Stimulated activated CD4-positive, alpha-beta T cell treated with anti-CD3 and anti-CD28 coated beads, TNF-alpha, amount 100 ng/mL, for 24 hours (primary cell): ENCODE measurements at places on chromosomes 16 and 17.

- no peak for DNase-seq
Observed at GRCh38 chr16:56777001-56777400, 47.1 kb downstream of the NUP93 start.

DNA sequence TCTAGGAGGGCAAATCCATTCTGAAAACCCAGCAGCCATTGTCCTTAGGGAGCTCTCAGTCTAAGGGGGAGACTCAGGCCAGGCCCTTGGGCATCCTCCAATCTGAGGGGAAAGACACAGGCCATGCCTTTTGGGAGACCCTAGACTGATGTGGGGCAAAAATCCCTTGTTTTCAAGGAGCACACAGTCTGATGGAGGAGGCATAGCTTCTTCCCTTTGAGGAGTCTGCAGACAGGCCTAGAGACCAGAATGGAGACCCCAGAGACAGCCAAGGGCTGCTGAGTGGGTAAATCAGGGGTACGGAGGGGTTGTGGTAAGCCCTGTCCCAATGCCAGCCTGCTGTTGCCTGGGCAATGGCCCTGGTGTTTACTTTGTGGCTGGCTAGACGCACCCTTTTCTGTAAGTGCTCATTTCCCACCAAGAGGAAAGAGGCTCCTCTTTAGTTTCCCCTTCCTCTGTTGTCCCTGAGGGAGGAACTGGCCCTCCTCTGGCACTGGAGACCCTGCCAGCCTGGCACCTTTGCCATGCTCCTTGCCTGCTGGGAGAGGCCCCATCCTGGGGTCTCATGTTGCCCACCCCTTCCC lies 19.3 kb downstream of the ARHGAP23 start:
- DNase-seq = no peak

GRCh38 chr17:75652934-75653549 lies 13.9 kb downstream of the RECQL5 start:
- DNase-seq = no peak

GRCh38 chr17:6583411-6583810 lies 27.1 kb upstream of the PITPNM3 start:
- no peak for DNase-seq

GRCh38 chr16:84489131-84489530 lies 15.3 kb downstream of the MEAK7 start:
- no peak for DNase-seq

- no peak for DNase-seq
Observed at GRCh38 chr16:11163761-11164261, 92.2 kb downstream of the SOCS1 start.

- DNase-seq = peak; percentile 32
Observed at GRCh38 chr17:17749921-17750320, 68.7 kb downstream of the RAI1 start.

DNA sequence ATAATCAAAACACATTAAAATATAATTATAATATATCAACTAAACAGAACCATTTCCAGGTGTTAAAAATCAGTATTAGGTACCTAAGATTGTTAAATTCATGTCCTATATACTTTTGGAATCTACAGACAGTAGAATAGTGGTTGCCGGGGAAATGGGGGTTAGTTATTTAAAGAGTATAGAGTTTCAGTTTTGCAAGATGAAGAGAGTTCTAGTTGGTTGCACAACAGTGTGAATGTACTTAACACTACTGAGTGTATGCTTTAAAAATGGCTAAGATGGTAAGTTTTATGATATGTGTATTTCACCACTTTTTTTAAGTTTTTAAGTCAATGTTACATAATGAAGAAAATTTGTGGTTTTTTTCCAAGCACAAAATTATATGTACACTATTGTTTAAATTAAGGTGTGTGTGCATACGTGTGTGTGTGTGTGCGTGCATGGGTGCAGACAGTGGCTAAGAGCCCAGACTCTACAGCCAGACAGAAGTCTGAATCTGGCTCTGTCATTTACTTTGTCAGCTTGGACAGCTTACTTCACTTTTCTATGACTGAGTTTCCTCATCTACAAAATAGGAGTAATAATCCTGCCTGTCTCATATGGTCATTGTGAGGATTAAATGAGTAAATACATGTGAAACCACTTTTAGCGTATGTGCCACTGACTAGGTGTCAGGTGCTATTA lies 25.3 kb upstream of the PHAF1 start:
- DNase-seq = no peak

GRCh38 chr16:952321-952720 lies 18.5 kb downstream of the LMF1 start:
- DNase-seq = no peak

GRCh38 chr17:1060991-1061390 lies 64.1 kb downstream of the TIMM22 start:
- DNase-seq = no peak

GRCh38 chr17:62802561-62803205 lies 5.4 kb downstream of the MARCHF10 start:
- DNase-seq = no peak

GRCh38 chr16:49502136-49502881 lies 128.7 kb downstream of the C16orf78 start:
- no peak for DNase-seq

GRCh38 chr16:78879011-78879410 lies 721.5 kb downstream of the MAF start:
- DNase-seq = no peak

- no peak for DNase-seq
Observed at GRCh38 chr16:12337871-12338655, 361.5 kb downstream of the SNX29 start.

- DNase-seq = no peak
Observed at GRCh38 chr17:58757162-58757613, 1.5 kb downstream of the PPM1E start.

DNA sequence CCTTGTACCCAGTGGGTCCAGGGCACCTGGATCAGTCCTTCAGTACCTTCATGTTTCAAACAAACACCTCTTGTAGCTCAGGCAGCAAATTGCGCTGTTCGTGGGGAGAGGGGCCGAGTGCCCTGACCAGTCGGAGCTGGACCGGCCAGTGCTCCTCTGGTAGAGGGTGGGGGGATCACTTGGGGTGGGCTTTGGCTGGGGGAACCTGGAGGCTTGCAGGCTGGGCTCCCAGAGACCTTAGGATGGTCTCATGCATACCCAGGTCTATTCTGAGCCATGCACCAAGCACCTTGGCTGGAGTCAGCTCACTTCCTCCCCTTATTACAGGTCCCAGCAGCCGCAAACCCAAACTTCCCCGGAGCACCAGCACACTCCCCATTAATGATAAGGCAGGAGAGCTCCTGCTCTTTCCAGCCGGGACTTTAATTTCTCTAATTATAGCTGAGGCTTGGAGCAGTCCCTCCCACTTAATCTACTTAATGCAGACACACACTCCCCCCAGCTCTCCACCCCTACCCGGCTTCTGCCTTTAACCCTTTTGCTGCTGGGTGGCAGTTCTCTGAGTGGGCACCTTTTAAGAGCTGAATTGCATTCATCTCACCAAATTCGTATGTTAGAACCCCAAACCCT lies 26.3 kb upstream of the MGAT5B start:
- DNase-seq = no peak

DNA sequence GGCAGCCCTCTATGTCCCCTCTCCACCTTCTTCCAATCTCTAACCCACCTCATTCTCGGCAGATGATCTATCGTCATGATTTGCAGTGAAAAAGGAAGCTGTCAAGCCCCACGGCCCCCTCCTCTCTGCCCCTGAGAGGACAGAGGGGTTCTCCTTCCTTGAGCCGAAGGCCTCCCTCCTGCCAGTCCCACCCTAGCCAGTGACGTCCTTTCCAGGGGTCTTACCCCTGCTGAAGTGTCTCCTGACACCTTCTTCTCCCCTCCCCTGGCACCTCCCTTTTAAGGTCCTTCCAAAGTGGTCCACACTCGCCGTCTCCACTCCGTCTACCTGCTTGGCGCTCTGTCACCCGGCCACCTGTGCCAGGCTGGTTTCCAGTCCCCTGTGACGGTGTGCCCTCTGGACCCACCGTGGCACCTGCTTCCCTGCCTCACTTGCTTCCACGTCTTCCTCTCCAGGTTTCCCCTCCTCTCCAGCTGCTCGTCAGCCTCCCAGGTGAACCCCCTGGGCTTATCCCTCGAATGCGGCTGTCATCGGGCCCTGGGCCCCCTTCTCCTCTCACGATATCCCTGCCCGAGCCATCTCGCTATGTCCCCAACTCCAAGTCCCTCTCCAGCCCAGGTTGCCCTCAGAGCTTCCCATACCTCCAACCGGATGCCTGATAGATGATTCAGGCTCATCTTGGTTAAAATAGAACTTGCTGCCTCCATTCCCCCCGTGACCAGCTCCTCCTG lies 5.7 kb downstream of the CCDC102A start:
- DNase-seq = no peak

DNA sequence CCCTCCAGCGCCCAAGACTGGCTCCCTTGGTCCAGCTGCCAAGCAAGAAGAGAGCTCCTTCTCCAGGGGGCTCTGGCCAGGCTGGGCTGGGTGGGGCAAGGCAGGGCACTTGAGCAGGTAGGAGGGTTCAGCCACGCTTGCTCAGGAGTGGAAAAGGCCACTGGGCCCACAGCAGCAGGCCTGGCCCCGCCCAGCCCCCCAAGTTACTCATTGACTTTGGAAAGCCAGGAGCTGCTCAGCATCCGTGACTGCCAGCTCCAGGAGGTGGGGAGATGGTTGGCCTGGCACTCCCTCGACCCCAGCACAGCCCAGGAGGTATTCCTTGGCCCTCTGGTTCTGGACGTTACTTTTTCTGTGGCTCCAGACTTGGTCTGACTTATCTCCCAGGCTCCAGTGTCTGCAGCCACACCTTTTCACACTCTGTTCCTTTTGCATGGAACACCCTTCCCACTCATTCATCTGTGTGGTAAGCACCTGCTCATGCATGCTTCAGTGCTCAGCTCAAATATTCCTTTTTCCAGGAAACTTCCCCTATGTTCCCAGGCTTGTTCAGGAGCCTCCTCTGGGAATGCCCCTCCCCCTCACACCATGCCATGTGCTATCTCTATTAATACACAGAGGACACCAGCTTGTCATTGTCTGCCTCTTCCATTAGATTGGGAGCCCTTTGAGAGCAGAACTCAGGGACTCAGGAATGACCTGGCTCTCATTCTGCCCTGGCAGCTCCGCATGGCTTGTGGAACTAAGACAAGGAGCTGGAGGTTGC lies at the start of gene CDH16:
CDH16 (minus strand) TSS at position 83 of the 766 bp plus-strand sequence. CDS start 820 bp downstream, outside the sequence.
- DNase-seq = no peak

GRCh38 chr17:50934161-50934560 lies 68.0 kb upstream of the TOB1 start:
- no peak for DNase-seq

- no peak for DNase-seq
Observed at GRCh38 chr16:47198180-47198575, 54.4 kb upstream of the NETO2 start.

GRCh38 chr17:36937001-36937958 lies at the start of gene LHX1:
TSS of gene LHX1 (plus strand) at chr17:36937475. CDS start at chr17:36938198, 723 bp downstream.
- DNase-seq = no peak

DNA sequence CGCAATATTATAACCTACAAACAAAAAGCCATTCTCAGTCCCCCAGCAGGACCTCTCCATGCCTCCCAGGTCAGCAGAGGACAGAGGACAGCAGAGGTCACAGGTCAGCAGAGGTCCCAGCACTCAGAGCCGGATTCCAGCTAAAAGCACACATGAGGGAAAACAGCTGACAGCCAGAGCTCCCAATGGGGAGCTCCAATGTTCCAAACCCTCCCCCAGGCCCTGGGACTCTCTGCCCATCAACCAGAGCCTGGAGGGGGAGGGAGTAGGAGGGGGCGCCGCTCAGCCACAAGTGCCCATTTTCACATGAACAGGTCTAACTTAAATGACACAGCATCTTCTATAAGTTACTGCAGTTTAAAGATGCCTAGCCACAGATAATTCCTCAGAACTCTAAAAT lies 77.5 kb downstream of the ANKRD11 start:
- no peak for DNase-seq

- DNase-seq = no peak
Observed at GRCh38 chr17:78332991-78333390, 26.9 kb downstream of the SOCS3 start.

- no peak for DNase-seq
Observed at GRCh38 chr16:23771027-23771426, 16.2 kb downstream of the CHP2 start.

DNA sequence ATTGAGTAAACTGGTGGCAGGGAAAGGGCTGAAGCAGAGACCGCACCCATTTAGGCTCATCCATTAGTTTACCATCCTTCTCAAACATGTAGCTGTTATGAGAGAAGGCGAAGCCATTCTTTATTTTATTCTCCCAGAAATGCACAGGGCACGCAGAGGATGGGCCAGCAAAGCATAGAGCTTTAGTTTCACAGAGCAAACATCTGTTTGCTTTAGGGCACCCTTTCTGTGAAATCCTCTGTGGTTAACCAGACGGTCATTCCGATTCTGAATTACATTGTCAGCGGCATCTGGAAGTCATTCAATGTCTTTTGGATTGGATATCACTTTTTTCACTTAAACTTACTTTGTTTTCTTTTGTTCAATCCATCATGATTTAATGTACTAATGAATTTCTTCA lies 96.0 kb downstream of the TOX3 start:
- no peak for DNase-seq

GRCh38 chr17:5971969-5972368 lies 98.2 kb upstream of the WSCD1 start:
- DNase-seq = no peak

DNA sequence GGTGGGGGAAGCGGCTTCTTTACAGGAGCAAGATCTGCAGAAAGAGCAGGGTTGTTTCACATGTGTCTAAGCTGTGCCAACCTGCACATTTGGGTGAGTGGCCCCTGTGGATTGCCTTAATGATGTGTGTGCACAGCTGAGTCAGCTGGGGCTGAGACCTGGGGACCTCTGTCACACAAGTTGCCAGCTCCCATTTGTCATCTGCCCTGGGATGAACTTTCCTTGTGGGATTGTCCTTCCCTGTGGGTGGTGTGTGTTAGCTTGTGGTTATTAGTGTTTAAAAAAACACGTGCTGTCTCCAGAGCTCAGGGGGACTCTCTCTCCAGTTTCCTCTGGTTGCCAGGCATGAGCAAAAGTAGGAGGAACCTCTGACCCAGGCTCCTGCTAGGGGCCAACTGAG lies 400.5 kb upstream of the CCL2 start:
- DNase-seq = no peak

DNA sequence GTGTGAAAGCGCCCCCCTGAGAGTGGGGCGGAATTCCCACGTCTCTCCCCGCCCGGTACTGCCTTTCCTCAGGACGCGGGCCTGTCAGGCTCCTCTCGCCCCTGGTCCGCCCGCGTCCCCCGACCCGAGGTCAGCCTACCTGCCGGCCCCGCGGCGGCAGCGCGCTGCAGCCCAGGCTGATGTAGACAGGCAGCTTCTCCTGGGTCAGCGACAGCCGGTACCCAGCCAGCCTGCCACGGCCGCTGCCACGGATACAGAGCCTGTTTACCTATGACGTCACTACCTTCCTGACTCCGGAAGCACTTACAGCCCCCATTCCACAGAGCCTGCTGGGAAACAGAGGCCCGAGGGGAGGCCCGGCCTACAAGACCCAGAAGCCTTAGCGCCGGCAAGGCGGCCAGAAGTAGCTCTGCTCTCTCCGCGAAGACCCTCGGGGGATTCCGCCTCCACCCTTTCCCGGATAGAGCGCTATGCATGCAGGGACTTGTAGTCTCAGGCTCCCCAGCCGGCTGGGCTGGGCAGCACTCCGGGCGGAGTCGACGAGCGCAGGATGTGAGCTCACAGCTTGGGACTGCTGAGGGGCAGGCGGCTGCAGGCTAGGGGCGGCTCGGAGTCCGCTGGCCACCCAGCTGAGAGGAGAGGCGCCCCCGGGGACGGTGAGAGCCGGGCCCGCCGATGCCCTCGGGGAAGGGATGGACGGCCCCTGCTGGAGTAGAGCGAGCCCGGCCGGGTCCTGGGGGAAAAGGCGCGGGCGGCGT lies at the start of the genes IFT20 and TNFAIP1:
IFT20 (minus strand) TSS at position 272 of the 758 bp plus-strand sequence. CDS start 3,487 bp downstream, outside the sequence.
TNFAIP1 (plus strand) TSS at position 561 of the 758 bp plus-strand sequence. CDS start 3,761 bp downstream, outside the sequence.
- DNase-seq = peak; percentile 98
